Fibroblast of the aortic adventitia (primary cell): ENCODE measurements at places on chromosomes 4 and X. TPM values are rescaled to one million over a fixed set of nuclear protein-coding genes. Genes with fewer than 3 reads are reported as not detected.

Gene MMGT1
- total RNA-seq = 15.5 and 40.2 TPM in 2 replicates

Gene CT45A1
- total RNA-seq = not detected in 2 replicates

GRCh38 chr4:145103496-145103895, 5.4 kb downstream of the ABCE1 start:
- no peak for DNase-seq

DNA sequence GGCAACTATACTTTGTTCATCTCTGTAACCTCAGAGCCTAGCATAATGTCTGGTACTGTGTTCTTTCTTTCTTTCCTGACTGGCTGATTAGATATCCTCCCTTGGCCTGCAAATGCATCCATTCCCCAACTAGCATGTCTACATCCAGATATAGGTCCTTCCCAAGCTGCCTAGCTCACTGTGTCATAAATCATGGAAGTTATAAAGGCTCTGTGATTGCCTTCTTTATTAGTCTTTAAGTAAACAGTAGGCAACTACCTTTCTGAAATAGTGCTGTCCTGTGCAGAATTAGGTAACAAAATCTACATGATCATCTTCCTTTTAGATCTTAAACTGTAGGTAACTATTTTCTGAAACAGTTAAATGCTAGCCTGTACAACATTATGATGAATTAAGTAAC, 224.5 kb downstream of the DLG3 start:
- DNase-seq = no peak

DNA sequence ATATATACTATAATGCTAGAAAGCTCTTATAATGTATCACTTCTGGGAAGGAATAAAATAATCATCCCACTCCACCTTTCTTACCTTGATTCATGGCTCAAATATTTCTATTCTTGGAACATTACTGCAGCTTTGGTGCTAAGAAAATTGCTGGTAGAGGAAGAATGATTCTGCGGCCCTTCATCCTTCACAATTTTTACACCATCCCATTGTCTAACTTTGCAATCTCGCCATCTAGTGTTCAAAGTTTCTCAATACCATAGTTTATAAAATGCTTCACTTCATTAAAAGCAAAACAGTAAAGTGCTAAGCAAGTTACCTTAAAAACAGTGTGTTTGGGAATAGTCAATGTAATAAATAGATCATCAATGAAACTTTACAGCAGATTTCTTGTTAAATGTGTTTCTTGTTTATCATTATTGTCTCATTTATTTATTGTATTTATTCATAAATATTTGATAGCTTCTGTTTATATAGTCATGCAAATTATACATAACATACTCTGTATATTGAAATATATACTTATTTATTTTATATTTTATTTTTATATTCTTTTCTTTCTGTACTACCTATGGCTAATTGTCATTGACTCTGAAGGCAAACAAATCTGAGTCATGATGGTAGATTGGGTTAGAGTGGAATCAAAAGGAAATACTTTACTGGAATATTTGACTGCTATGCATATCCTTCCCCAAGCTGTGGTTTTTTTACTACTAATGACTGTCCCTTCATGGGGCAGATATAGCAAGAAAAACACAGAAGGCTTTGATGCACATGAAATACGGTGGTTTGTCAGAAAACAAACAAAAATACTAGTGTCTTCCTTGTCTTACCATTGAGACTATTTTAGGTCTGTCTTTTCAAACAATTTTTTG, 390.7 kb downstream of the MAPK10 start:
- DNase-seq = peak; percentile 86

- no peak for DNase-seq
These were observed 98.8 kb downstream of the NPNT start for GRCh38 chr4:105994061-105994460.

- peak; percentile 81 for DNase-seq
These were observed 3.1 kb downstream of the POLR2B start for GRCh38 chr4:56981795-56982201.

DNA sequence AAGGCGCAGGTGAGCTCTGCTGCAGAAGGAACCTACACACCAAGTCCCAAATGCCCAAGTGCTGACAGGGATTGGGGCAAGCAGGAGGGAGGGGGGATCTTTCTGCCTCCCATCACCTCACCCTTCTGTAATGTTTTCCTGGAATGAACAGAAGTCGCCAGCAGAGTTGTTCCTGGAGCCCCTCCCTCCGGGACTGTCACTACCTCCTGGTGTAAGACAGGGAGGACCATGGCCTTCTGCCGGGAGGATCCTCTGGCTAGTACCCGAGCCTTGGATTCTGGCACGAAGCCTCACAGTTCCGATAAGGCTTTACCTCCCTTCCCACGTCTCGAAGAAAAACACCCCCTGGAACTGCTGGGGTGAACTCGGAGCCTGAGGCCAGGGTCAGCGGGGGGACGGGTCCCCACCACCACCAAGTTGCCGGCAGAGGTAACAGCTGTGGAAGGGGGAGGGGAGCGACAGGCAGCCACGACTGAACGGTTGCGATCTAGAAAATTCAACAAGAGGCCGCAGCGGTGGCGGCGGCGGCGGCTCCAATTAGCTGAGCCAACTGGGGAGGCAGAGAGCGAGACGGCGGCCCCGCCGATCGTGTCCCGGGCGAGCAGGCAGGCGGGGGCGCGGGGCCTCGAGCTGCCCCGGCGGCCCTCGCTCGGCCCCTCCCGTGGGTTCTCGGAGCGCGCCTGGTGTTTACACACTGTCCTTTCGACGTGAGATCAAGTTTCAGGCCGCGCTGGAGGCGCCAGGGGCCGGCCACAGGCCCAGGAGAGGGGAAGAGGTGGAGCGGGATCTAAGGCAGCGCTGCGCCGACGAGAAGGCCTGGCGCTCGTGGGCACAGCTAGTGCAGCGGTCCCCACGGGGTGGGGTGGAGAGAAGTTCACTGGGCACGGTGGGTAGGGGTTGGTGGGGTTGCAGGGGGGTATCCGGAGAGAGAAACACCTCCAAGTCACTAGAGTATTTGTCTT, 53.7 kb upstream of the BCOR start:
- DNase-seq = no peak

- DNase-seq = peak; percentile 48
These were observed 174.7 kb upstream of the GPRIN3 start for GRCh38 chr4:89482251-89482650.

DNA sequence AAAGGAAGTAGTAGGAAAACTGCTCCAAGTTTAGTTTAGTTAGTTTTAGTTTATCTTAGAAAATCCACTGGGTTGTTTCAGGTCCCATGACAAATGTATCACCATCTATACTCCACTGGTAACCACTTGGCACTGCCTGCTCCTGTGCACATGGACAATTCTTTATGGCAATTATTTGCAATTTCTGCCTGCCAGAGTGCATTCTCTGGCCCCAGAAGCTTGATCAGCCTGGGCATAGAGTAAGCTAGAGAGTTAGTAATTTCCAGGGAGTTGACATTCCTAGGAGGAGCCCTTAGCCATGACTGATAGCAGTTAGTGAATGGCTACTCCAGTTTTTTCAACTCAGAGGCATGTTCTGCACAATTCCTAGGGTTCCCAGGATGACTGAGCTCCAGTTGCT, 203.2 kb upstream of the FGF13 start:
- DNase-seq = peak; percentile 53

- no peak for DNase-seq
These were observed 223.4 kb upstream of the ATOH1 start for GRCh38 chr4:93605163-93605562.

DNA sequence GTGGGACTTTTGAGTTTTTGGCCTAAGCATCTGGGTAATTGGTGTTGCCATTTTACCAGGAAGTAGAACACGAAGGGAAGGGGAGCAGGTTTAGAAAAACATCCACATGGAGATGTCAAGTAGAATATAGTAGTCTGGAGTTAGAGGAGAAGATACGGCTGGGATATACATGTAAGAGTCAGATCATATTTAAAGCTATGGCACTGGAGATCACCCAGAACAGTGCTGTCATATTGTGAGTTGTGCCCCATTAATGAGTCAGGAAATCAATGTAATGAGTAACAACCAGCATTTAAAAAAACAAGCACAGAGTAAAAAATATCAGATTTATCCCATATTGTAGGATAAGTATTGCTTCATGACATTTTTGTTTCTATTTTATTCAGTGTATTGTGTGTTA, 4.2 kb downstream of the GSTCD start:
- DNase-seq = no peak
